AG09319 (cell line): ENCODE measurements at places on chromosomes 12 and 14.

DNA sequence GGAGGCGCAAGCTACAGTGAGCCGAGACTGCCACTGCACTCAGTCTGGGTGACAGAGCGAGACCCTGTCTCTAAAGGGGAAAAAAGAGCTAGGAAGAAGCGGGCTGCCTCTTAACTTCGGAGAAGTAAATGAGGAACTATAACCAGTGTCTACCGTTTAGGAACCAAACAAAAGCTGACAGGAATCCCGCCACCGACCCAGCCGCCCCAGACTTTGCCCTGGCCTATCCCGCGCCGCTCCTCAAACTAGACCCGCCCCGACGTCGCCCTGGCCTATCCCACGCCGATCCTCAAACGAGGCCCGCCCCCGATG is 568 bp upstream of the SIVA1 start:
- no peak for DNase-seq

DNA sequence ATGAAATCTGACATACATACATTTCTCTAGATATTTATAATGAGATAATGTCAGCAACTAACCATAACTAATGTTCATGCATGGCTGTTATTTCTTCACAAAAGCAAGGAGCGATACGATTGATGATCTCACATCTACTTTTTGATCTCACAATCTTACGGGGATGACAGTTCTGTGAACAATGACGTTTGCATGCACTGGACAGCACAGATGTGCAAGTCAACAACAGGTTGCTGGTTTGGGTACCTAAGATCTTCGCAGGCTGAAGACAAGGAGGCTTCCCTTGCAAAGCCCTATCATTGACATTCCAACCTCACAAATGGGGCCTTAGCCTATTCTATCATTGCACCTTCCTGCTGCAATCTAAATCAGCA is 53.6 kb downstream of the C12orf42 start:
- DNase-seq, result no peak

DNA sequence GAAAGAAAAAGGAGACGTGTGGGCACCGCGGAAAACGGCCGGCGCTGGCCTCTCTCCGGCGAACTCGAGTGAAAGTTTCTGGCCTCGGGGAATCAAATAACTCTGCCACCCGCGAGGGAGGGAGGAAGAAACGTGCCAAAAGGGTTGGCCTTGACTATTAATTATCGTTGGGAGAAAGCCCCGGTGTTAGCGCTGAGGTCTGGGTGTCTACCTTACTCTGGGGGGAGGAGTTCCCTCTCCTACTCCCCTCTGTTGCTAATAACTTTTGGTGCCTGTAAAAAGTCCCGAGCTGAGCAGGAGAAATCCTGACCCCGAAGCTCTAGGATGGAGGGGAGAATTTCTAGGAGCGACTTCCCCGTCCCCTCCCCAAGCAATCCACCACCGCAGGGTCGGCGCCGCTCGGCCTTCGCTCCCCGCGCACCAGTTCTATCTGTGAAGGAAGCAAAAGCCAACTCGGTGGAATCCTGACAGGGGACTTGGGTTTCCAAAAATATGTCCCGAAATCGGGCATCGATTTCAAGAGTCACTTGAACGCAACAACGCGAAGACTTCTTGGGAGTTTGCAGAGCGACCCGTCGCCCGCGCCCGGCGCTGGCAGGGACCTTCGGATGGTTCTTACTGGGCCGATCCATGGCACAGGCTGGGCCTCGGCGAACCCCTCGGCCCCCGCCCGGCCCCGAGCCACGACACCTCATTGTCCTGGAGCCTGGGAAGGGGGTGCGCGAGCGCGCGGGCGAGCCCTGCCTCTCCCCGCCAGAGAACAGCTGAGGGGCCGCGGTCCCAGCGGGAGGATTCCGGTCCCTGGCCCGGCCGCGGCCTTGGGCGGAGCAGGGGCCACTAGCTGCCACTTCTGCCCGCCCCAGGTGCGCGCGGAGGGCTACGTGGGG is 1.7 kb downstream of the OTX2 start:
- no peak for DNase-seq

- DNase-seq, result peak; percentile 29
Measured at GRCh38 chr14:85487215-85487614, 42.7 kb upstream of the FLRT2 start.

GRCh38 chr14:25750436-25750835 is 700.5 kb upstream of the STXBP6 start:
- no peak for DNase-seq

- no peak for DNase-seq
Measured at GRCh38 chr12:25459541-25459951, 93.5 kb downstream of the LMNTD1 start.

- DNase-seq, result no peak
Measured at GRCh38 chr14:99548255-99548654, 55.8 kb downstream of the CCDC85C start.

DNA sequence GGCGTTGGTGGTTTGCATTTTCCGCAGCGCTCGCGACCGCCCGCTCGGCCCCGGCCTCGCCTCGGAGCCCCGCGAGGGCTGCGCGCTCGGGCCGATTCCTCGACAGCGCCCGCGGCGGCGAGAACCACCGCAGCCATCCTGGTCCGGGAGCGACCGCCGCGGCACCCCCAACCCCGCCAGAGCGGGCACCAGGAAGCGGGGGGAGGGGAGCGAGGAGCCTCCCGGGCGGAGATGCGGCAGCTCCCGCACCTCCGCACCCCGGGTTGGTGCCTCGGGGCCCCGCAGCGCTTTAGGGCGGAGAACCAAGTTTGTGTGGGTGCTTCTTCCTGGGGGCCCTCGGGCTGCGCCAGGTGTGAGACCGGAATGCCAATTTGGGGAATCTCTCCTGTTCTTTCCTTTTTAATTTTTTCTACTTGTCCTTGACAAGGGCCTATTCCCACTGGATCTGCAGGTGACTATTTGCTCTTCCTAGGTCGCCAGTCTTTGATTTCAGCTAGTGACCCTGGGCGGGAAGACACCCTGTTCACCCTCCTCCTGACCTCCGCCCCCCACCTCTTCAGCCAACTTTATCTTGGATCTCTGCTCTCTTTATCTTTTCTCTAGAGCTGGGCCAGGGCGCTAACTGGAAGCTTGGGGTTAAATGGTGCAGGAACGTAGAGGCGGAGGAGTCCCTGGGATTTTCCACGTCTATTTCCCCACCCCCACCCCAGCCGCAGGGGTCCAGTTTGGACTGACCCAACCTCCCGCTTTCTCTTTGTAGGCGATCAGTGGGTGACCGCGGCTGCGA is at the start of gene SOCS2:
Gene SOCS2 (plus strand): TSS at position 751 of the 787 bp plus-strand sequence. CDS start 223 bp downstream, outside the sequence.
- DNase-seq, result no peak

DNA sequence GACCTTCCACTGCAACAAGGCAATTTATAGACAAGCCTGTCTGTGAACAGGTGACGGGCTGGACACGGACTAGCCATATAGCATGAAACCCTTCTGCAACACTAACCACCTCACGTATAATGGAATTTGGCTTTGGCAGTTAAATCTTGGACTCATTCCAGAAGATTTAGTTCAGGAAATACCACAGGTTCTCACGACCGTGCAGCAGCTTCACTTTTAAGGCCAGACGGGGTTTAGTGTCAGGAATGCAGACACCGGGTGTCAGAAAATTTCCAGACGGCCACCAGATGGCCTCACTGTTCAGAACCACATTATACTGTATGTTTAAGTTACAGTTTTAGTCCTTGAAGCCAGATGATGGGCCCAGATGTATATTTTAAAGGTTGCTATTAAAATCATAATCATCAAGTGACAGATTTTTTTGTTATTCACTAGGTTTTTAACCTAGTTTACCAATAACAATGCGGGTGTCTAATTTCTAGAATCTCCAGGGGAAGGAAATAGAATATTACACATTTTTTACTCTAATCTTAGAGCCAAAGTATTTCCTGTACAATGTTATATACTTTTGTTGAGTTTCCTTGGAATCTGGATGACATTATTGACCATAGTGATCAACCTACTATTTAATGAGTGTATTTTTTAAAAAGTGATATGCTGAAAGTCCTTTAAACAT is 90.5 kb upstream of the TMPO start:
- DNase-seq, result peak; percentile 47

DNA sequence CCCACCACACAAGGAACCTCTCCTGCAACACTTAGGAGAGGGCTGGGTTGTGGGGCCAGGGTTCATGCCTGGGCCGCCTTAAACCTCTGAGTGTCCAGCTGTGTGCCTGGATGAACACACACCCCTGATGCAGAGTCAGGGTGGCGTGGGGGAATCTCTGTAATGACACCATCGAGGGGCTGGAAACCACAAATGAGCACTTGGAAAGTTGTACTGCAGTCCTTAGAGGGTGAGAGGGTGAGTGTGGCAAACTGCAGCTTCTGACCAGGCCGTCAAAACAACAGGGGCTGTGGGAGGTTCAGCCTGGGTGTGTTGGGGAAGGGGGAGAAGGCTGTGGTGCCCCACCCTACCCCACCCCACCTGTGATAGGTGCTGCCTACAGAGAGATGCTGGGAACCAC is 12.4 kb upstream of the KRT5 start:
- no peak for DNase-seq

- DNase-seq, result no peak
Measured at GRCh38 chr12:12964255-12964654, 12.3 kb upstream of the GPRC5D start.

- DNase-seq, result no peak
Measured at GRCh38 chr14:101571004-101571403, 9.7 kb downstream of the DIO3 start.

- no peak for DNase-seq
Measured at GRCh38 chr12:110111476-110112334, 12.5 kb upstream of the IFT81 start.

DNA sequence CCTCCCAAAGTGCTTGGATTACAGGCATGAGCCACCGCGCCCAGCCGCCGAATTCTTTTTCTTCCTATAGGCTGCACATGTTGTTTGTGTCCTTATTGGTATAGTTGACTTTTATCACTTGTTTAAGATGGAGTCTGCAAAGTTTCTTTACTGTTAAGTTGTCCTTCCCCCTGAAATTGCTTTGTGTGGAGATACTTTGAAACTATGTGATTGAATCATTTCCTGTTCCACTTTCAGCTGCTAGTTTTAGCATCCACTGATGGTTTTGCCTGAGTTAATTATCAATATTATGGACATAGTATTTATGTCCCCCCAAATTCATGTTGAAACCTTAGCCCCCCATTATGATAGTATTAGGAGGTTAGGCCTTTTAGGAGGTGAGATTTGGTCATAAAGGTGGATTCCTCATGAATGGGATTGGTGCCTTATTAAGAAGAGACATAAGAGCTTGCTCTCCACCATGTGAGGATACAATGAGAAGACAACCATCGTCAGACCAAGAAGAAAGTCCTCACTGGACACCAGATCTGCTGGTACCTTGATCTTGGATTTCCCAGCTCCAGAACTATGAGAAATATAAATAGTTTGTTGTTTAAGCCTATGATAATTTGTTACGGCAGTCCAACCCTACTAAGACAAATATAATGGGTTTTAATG is 34.9 kb downstream of the PPHLN1 start:
- no peak for DNase-seq

GRCh38 chr12:76687981-76688380 is 75.9 kb upstream of the ZDHHC17 start:
- no peak for DNase-seq

- DNase-seq, result no peak
Measured at GRCh38 chr12:111209811-111210210, 159.1 kb downstream of the PHETA1 start.

DNA sequence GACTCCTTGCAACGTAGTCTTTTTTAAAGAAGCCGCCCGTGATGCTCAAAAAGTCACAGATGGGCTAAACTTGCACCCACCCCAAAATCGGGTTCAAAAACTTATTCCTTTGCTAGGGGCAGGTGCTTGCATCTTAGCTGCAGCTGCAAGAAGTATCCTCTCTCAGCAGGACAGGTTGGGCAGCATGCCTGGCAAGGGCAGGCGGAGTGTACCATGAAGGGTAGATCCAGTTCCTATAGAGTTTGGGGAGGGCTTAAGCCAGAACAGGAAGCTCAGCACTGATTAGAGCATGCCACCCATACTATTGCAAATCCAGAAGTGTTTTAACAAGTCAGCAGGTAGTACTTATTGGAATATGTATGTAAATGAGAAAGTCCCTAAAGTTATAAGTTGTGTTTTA is 48.7 kb downstream of the CPM start:
- no peak for DNase-seq

- DNase-seq, result no peak
Measured at GRCh38 chr12:14393751-14394150, 28.3 kb downstream of the ATF7IP start.

DNA sequence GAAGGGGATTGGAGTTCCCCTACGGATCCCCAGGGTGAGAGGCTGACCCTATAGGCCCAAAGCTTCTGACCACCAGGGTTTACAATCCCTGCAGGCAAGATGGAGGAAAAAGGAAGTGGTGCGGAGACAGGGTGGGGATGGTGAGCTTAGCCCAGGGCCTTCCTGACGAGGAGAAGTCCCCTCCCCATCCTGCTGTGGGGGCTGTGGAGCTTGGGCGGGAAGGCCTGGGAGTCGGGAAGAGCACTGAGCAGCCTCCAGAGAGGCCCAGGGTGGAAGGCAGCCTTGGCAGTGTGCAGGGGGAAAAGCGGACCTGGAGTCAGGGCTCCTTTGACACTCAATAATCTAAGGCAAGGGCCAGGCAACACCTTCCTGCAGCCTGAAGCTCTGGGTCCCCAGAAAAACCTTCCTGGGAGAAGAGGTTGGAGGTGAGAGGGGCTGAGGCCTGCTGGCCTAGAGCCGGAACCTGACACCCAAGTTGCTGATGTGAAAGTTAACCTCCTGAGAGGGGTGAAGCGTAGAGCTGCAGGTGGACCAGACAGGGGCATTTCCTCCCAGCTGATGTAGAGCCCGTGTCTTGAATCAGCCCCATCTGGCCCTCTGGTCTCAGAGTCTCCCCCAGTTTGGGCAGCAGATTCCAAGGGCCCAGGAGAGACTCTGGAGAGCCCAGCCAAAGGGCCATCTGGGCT is 6.0 kb downstream of the HDAC7 start:
- DNase-seq, result no peak

- no peak for DNase-seq
Measured at GRCh38 chr14:70622111-70622712, 19.5 kb upstream of the TTC9 start.

DNA sequence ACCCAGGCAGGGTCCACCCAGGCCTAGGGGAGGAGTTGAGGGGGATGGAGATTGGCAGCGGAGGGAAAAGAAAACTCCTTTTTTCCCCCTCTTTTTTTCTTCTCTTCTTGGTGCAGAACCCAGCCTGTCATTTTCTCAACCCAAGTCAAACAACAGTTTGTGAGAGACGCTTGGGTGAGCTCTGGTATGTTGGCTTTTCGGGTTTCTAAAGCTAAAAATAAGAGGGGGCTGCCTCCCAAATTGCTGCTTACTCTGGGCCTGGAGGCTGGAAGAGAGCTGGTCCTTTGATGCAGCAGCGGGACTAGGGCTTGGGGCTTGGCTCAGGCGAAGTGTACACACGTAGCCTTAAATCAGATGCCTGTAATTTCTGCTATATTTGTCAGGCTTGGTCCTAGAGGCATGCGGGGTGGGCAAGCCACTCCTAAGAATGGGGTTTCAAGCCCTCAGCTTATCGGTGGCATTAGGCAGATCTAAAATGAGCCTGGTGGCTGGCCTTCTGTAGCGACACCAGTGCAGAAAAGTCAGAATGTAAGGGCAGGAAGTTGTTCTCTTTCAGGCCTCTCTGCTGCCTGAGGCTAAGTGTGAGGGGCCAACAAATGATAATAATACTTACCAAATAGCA is 816 bp upstream of the SLC8A3 start:
- no peak for DNase-seq
